ENCODE measurements at places on chromosomes 12 and 14.

GRCh38 chr14:64611358-64612020 lies 61.7 kb downstream of the PPP1R36 start:
- DNase-seq, result no peak

DNA sequence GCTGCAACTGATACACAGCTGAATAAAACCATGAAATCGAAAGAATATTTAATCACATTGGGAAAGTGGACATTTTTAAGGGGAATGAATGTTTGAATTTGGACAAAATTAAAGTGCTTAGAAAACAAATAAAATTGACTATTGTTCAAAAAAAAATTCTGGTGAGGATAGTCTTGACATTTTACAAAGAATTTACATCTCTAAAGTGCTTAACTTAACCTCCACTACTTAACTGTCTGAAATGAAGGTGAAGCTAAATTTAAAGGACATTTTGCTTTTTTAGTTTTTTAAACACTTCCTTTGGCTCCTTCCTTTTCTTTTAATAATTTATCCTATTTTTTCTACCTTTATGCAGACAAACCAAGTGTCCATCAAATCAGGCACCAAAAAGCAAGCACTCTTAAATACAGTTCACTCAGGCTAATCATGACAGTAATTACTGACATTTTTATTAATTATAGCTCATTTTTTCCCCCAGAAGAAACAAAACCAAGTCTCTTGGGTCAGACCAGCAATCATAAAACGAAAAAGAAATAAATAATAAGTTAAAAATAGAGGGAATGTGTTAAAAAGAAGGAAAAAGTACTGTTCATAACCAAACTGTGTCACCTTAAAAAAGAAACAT lies 5.7 kb upstream of the CCND2 start:
- DNase-seq, result no peak

DNA sequence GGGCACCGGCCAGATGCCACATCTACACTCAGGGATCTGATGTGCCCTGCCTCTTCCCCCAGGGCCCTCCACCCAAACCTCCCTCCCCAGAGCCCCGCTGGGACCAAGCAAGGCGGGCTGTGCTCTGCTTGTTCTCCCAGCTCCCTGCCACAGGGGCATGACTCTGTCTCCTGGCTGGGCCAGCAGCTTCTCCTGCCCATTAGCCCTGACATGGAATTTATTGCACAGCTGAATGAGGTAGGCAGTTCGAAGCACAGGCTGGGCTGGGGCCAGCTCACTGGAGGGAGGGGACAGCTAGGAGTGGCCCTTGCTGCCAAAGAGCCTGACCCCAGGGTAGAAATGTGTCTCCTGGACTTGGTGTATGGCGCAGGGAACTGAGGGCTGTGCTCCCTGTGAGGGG lies 42.4 kb downstream of the ARL6IP4 start:
- DNase-seq, result no peak

DNA sequence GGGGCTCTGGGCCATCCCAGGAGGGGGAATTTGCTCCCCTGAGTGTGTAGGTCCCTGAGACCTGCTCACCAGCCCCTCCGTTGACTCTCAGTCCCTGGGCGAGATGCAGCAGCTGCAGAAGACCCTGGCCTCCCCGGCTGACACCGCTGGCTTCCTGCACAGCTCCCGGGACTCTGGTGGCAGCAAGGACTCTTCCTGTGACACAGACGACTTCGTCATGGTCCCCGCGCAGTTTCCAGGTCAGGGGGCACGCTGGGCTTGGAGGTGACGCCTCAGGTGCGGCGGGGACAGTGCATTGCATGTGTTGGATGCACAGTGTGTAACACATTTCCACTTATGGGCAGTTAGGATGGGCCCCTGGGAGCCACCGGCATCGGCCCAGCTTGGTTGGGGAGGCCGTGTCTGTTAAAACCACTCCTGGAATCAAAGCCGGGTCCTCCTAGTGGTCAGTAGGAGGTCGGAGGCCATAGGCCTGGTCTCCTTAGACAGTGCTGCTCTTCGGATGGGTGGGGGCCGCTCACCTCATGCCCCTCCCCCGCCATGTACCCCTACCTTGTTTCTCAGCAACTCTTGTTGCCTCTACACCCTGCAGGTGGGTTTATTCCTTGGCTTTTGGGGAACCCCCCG lies 17.1 kb upstream of the PUS1 start:
- DNase-seq, result no peak
